ENCODE measurements at places on chromosomes 16 and 17.
A peak's percentile ranks its signal among the peaks of the same experiment; 100 is the strongest.

DNA sequence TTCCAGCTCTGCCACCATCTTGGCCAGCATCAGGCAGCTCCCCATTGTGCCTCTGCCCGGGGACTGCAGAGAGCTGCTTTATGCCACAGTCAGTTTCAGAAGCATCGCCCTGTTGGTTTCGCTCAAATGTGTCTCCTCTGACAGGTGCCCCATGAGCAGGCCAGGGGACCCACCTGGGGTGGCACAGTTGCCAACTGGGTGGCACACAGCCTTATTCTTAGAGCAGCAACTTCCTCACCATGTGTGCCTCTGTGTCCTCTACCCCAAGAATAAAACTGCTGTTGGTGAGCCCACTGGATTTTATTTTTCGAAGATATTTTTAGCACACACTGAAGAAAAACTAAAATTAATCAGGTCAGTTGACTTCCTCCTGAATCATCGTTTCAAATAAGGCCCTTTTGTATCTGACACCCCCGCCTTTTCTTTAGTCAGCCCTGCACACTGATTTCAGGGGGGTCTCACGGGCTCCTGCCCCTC, 44.9 kb upstream of the CACNG5 start:
- H3K27me3 ChIP-seq: no peaks in the 10 kb centered on the region
- ATAC-seq: no peak
- no peak overlapping the region for H3K4me3 ChIP-seq
- H3K36me3 ChIP-seq: peaks cover 91% of the 10 kb centered on the region
- no peak overlapping the region for H3K27ac ChIP-seq

- ATAC-seq: no peak
- no peaks in the 10 kb centered on the region for H3K36me3 ChIP-seq
- H3K4me1 ChIP-seq: peaks cover 12% of the 10 kb centered on the region
- no peak overlapping the region for H3K27ac ChIP-seq
- no peaks in the 10 kb centered on the region for H3K27me3 ChIP-seq
- H3K4me3 ChIP-seq: no peak overlapping the region
These were observed 174.9 kb downstream of the SEC14L1 start for GRCh38 chr17:77315551-77316190.

GRCh38 chr16:86363057-86363490, 147.3 kb upstream of the FOXF1 start:
- no peak overlapping the region for H3K4me3 ChIP-seq
- H3K36me3 ChIP-seq: no peaks in the 10 kb centered on the region
- no peak overlapping the region for H3K27ac ChIP-seq
- ATAC-seq: no peak

GRCh38 chr16:55542459-55543082, 23.9 kb upstream of the CAPNS2 start:
- H3K27me3 ChIP-seq: peaks cover 11% of the 10 kb centered on the region
- no peak overlapping the region for H3K4me3 ChIP-seq
- no peak overlapping the region for H3K27ac ChIP-seq
- H3K4me1 ChIP-seq: no peaks in the 10 kb centered on the region
- ATAC-seq: peak; percentile 56

DNA sequence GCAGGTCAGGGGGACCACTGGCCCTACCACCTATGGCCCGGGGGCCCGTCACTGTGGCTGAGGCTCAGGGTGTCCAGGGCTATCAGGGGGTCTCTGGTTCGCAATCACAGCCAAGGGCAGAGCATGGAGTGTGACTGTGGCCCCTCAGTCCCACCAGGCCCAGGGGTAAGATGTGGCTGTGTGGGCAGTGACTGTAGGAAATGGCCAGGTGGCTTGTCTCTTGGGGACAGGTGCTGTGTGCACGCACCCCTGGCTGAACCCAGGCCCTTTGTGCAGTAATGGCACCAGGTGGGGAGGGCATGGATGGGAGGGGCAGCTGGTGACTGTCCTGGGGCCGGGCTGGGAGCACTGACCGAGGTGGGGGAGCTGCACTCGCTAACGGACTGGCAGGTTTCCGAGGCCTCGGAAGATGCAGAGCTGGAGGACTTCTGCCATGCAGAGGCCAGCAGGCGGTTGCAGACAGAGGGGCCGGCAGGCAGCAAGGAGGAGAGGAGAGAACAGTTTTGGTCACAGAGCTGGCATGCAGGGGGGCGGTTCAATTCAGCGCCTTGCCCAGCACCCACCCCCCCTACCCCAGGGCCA, 18.8 kb downstream of the IL34 start:
- no peak overlapping the region for H3K27ac ChIP-seq
- no peaks in the 10 kb centered on the region for H3K27me3 ChIP-seq
- H3K36me3 ChIP-seq: no peaks in the 10 kb centered on the region
- ATAC-seq: no peak

- H3K27me3 ChIP-seq: no peaks in the 10 kb centered on the region
- peak overlapping the region; percentile 98 for H3K4me3 ChIP-seq
- ATAC-seq: no peak
- peaks cover 21% of the 10 kb centered on the region for H3K4me1 ChIP-seq
These were observed 500 bp upstream of the KAT7 start for GRCh38 chr17:49787884-49788477.
